ENCODE measurements at places on chromosomes 1 and 21.
A peak's percentile ranks its signal among the peaks of the same experiment; 100 is the strongest.

DNA sequence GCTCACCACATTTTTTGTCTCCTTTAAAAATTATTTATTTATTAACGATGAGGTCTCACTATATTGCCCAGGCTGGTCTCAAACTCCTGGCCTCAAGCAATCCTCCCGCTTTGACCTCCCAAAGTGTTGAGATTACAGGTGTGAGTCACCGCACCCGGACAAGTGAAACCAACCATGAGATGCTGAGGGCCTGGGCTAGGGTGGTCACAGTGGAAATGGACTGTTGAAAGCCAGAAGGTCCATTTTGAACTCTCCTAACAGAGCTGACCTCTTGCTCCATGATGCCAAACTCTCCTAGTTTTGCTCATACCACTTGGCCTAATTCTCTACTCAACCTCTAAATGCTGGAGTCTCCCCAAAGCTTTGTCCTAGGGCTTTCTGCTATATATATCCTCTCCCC, 109.1 kb downstream of the SLC45A1 start:
- DNase-seq, result no peak

DNA sequence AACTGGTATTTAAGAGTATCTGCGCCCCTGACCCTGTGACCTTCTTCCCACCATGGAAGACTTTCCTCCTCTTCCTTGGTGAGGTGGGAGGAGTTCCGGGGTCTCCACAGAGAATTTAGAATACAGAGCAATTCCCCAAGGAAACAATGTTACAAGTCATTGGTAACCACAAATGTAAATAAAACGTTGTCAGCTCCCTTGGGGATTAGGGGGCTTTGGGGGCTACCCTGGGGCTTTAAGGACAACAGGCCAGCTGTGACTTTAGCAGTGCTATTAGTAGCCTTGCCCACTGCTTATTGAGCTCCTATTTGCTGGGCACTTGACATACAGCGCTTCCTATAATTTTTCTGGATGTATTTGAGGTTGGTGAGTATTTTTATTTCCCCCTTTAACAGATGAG, 69.0 kb downstream of the IGSF21 start:
- no peak for DNase-seq

DNA sequence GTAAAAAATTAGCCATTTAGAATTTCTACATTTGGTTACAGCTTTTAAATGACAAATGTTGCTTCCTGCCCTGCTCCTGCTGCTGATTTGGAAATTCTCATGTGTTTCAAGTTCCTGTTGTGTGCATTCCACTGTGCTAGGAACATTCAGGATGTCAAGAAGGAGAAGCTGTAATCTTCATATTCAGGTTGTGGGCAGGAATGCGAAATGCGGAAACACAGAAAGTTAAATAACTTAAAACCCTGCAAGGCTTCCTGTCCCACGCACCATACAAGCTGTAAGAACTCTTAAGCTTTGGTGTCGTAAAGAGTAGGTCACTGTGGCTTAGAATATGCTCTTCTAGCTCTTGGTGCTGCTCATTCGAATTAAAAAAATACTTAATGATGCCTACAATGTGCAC, 52.6 kb downstream of the S100B start:
- no peak for DNase-seq

DNA sequence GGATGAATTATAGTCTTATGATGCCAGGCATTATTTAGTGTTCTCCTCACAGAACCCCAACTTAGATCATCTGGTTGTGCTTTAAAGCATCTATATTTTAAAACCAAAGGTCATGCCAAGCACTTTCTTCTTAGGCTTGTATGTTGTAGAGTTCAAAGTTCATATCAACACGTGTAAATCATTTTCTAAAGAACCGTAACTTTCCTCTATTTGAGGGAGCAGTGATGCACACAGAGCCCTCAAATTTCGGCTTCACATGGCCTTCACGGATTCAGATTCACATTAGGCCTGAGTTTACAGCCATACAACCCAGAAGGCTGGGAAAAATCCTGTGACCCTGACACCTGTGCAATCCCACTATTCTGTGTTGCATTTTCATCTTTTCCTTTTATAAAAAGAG, 52.1 kb upstream of the SEC16B start:
- no peak for DNase-seq

GRCh38 chr1:81799939-81800694, 617 bp upstream of the ADGRL2 start:
- DNase-seq, result no peak

DNA sequence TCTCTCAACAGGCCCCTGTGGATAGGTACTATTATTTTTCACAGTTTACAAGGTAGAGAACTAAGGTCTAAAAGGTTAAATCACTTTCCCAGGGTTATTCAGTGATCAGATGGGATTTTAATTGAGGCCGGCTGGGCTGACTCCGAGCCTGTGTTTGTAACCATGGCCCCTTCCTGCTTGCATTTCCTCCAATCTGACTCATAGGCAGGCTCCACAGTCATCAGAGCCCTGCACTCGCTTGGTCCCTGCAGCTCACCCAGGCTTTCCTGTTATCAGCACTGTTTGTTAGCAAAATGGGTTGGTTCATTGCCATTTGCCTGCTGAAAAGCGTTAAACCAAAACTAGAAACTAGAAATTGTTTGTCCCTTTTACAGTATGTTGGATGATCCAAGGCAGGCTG, 41.4 kb upstream of the LMX1A start:
- DNase-seq, result no peak

DNA sequence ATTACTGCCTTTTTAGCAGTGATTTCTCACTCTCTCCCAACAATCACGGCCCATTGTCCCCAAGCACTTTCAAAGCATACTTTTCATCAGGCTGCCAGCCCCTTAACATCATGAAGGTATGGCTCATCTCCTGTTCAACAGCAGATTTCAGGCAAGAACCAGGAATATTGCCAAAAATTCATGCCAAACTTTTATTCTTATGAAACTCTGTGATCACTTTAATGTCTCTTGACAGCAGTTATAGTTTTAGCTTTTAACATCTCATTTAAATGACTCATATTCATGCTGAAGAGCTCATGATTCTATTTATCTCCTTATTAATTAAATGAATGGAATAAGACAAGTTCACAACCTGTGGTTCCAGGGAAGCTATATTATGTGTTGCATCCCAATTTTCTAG, 235.1 kb downstream of the GRIK1 start:
- DNase-seq, result no peak

DNA sequence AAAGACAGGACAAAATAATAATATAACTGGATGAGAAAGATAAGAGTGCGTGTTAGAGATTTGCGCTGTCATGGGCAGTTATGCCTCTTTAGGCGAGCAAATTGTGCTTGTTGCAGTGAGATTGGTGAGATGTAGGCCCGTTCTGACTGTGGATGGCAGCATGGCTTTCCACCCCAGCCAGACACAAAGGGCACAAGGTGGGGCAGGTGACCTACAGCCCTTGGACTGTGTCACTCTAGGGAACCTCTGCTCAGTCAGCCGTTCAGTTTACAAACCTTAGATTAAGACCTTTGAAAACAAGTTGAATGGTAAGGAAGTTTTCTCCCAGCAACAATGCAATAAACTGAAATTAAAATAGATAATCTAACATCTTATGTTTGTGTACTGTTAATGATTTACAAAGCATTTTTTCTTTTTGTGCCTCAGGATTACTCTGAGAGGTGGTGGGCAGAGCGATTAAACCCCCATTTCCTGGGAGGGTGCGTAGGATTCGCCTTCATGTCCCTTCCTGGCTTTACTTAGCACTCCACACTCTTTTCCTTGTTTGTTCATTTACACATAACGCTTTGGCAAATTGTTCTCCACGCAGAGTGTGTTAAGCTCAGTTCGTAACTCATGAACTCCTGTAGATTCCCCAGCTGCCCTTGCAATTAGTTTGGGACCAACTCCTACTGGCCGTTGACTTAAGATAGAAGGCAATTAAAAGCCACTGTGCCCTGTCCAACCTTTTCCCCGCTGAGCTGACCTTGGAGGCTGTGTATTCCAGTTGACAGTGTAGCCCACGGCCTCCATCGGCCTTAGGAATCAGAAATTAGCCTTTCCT, 58.1 kb upstream of the IGSF5 start:
- DNase-seq, result no peak

- no peak for DNase-seq
These were observed 18.5 kb downstream of the ALDH4A1 start for GRCh38 chr1:18883636-18884418.

DNA sequence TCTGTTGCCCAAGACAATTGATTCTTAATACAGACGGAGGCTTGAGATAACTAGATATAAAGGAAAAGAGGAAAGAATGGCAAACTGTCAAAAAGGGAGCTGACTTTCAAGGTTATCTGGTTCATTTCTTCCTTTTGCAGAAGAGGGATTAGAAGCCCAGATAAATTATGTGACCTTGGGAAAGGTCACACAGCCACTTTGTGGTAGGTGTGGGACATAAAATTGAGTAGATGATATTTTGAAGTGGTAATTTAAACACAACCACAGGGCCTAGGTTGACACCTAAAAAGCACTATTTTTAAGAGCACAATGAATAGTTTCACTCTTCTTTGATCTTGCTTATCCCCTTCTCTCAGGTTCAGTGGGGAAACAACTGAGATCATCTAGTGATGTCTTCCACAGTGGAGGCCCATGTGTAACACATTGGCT, 16.9 kb upstream of the KIAA0040 start:
- no peak for DNase-seq

GRCh38 chr1:27455139-27455811, 34.7 kb downstream of the WASF2 start:
- peak; percentile 15 for DNase-seq

GRCh38 chr1:68329096-68329835, 96.9 kb upstream of the WLS start:
- no peak for DNase-seq

DNA sequence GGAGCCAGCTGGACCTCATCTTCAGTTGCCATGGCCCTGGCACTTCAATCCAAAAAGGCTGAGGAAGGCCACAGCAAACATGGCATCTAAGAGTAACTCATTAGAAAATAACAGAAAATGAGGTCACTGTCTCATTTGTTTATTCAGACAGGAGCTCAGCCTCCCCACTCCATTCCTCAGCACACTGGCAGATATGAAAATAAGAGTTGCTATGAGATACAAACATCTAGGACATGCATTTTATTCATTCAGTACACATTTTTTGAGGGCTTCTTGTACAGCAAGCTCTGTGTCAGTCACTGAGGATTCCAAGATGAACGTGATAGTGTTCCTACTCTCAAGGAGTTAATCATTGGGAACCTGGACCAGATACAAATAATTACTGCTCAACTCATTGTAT, 32.7 kb upstream of the TMEM125 start:
- no peak for DNase-seq

- no peak for DNase-seq
These were observed 545.4 kb downstream of the ADGRL2 start for GRCh38 chr1:82346141-82346540.

GRCh38 chr1:78224861-78225552, 179.2 kb downstream of the GIPC2 start:
- DNase-seq, result no peak
